ENCODE measurements at places on chromosomes 2 and 18.
A peak's percentile ranks its signal among the peaks of the same experiment; 100 is the strongest.

DNA sequence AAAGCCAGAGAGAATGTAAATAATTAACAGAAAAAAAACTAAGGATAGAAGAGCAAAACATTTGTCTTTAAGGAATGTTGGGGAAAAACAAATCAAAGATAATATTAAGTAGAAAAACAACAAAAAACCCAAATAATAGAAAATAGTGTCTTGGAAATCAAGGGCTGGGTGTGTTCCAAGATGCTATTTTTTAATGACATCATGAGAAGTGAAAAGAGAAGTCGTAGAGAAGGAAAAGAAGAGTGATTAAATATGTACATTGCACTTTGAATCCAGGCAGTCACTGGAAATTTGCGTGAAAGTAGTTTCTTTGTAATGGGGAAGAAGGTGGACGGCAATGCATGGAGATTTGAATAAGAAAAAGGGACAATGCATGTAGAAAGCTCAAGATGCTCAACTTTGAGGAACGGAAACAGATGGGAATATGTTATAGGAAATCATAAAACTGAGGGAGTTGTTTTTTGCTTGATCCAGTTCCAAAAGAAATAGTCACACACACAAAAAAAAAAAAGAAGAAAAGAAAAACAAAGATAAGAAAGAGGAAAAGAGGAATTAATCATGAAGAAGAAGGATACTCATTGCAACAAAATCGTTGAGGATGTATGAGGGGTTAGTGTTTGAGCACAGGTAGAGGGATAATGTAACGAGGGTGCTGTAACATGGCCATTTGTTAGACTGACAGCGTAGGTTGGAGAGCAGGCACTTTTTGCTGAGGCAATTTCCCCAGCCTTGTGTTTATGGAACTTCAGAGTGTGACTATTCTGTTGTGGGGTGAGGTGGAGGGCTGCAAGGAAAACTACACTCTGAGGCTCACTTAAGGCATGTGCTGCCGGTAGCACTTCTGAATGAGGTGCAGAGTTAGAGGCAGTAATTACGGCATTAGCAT lies 184.1 kb downstream of the CALCRL start:
- no peak for DNase-seq

GRCh38 chr2:64646007-64646880 lies 7.5 kb downstream of the SERTAD2 start:
- peak; percentile 94 for DNase-seq

DNA sequence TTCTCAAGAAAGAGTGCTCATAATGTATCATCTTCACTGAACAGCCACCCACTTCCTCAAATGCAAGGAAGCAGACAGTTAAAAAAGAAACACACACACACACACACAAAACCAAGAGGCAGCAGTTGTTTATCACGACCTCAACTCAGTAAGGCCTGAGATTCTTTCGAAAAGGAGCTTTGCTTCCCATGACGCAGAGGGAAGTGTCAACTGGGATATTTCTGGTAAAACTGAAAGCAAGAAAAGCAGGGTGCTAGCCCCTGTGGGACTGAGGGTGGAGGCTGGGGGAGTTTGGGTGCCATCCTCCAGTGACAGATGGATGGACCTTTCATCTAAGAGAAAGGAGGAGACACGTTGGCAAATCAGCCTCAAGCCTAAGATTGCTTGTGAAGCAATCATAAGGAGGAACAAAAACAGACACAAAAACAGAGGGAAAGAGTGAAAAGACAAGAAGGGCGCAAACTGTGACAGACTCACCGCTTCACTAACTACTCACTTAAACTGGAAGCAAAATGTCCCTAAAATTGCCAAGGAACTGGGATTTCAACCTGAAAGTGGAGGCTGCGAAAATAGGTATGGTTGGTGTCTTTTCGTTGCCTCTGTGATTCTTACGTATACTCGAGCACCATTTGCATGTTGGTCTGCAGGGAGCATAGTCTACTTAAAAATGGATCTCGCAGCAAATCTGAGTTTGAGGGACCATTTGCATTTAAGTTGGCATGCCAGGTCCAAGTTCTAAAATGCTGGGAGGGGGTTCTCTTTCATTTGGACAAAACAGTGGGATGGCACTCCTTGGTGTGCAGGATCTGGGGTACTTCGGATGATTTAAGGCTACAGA lies at the start of gene ARHGAP25:
TSS of gene ARHGAP25 (plus strand) at position 124 of the 838 bp plus-strand sequence. CDS start at position 513, 389 bp downstream.
- DNase-seq: no peak

- no peak for DNase-seq
Measured at GRCh38 chr2:134074619-134075018, 179.3 kb upstream of the MGAT5 start.

DNA sequence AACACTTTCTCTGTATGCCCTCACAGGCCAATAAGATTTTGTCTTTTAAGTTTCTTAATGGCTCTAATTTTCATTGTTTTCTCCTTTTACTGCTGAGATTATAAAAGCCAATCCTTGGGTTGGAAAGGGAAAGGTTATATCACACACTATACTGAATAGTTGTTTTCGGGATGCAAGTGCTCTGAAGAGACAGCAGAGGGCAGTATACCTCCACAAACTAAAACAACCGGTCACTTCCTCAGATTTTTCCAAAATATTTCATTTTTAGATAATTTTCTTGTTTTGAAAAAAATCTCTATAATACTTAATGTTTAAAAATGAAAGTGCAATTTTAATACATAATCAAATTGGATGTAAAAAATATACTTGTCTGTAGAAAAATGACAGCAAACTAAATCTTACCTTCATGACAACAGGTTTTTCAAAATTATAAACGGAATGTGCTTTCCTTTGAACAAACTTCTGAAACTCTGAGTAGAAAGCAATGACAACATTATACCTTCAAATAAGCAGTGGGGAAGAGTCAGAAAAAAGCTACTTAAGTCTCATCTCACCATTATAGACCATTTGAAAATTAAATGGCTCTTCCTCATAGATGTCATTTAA lies 82.7 kb downstream of the ORC4 start:
- no peak for DNase-seq

DNA sequence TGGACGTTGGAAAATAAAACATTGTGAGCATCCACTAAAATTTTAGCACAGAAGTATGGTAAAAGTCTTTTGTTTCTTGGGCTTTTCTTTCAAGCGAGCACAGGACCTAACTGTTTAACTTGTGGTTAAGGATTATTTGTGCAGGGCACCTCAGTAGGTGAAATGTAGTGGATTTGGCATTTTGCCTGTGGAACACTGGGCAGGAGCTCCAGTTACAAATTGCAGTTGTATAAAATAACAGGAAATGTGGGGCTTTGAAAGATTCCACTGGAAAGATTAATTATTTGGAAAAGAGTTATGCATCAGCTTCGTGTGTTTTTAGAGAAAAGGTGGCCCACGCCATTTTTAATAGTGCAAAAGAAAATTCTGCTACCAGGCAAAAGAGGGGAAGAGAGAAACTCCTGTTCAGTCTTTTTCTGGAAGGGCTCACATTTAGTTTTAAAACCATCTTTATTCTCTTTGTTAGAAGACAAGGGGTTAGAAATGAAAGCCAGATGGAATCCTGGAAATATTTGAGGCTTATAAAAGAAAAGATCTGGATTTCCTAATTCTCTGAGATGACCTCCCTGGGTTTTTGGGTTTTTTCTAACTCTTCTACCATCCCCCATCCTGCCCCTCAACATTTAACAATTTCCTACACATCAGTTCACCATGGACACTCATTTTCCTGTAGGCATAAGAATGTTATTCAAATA lies 144.3 kb upstream of the SERTAD2 start:
- no peak for DNase-seq

GRCh38 chr2:220396287-220396686 lies 768.9 kb downstream of the SLC4A3 start:
- DNase-seq: no peak

- DNase-seq: peak; percentile 83
Measured at GRCh38 chr2:25982273-25982967, at the start of gene KIF3C. KIF3C (minus strand) TSS chr2:25982497; CDS start chr2:25981917, 580 bp downstream.

DNA sequence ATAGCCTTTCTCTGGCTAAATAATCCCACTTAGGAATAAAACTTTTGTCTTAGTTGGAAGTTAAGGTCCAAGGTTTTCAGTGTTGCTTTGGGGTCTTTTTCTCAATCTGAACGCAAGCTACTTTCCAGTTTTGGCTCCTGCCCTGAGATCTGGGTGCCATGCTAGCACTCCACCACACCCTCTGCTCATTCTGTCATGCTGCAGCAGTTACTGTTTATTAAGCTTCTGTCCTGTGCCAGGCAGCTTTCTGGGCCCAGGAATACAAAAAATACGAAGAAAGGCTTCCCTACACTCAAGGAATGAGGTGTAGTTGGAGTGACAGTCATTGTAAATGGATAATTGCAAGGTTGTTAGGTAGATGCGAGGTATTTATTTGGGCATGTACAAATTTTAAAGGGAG lies 46.3 kb upstream of the RTN4 start:
- DNase-seq: no peak

- no peak for DNase-seq
Measured at GRCh38 chr18:54205959-54206358, 18.5 kb downstream of the MBD2 start.

- DNase-seq: no peak
Measured at GRCh38 chr18:27996801-27997272, 180.1 kb downstream of the CDH2 start.

DNA sequence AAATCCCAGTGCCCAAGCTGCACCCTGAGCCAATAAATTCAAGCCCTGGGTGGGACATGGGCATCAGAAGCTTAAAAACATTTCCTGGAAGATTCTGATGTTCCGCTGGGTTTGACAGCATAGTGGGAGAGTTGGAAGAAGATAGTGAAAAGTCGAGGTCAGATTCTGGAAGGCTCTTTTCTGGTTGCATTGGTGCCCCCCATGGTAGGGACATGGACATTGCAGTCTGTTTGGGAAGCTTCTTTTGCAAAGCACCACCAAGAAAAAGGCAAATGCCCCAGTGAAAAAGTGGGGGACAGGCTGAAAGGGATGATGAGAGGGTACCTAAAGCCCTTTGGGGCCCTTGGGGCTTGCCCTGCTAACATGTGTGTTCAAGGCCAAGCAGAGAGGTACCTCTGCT lies 21.0 kb downstream of the MERTK start:
- no peak for DNase-seq

DNA sequence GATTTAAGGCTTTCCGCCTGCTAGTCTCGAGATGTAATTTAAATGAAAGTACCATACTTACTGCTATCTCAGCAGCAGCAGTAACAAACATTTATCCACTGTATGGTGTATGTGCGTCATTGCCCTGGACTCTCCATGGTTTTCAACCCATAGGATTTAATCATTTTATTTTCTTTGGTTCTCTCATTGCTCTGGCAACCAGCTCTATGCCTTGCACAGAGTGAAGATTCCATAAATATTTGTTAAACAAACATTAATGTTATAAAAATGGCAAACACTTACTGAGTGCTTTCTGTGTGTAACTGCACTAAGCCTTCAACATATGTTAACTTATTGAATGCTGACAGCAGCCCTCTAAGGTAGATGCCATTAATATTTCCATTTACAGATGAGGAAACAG lies 1.3 kb upstream of the LMAN1 start:
- DNase-seq: no peak

- DNase-seq: no peak
Measured at GRCh38 chr2:10216677-10217488, 85.8 kb upstream of the HPCAL1 start.

- DNase-seq: no peak
Measured at GRCh38 chr2:213065583-213066442, 85.6 kb downstream of the IKZF2 start.

GRCh38 chr2:177531706-177532105 lies 139.1 kb downstream of the AGPS start:
- DNase-seq: no peak
